Right atrium auricular region (tissue), 2 donors: ENCODE measurements at places on chromosomes 13 and 19.

DNA sequence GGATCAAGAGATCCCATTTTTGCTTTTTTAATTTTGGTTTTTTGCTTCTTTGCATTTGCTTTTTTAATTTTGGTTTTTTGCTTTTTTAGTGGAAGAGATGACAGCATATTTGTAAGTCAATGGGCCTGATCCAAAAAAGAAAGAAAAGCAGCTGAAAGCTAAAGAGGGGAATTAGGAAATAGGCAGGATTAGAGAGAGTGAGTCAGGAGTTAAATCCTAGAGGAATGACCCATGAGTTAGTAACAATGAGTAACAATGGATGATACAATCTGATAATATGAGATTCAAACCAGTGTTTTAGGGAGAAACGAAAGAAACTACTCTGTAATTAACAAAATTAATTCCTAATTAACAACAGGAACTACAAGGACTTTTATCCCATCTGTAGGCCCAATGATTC, 111.2 kb upstream of the SGCG start:
- no peak for DNase-seq

DNA sequence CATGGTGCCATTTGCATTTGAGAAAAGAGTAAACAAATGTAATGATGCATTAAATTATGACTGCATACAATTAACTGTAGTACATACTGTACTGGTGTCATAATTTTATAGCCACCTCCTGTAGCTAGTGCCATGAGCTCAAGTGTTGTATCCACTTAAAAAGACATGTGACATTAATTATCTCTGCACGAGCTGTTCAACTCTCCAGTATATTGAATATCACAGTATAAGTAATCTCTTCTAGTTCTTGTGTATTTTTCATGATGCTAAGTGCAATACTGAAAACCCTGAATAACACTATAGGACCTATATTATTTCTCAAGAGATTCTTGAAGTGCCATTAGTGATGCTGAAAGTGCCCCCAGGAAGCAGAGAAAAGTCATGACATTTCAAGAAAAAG, 387.3 kb downstream of the PCDH17 start:
- no peak for DNase-seq

GRCh38 chr19:38649305-38650171, 2.1 kb downstream of the ACTN4 start:
- no peak for DNase-seq

GRCh38 chr13:110574161-110574560, 12.6 kb upstream of the RAB20 start:
- no peak for DNase-seq

- DNase-seq: peak; percentile 85
Observed at GRCh38 chr13:113997845-113998751, 24.2 kb upstream of the C13orf46 start.

GRCh38 chr19:19404879-19405860, at the start of gene GATAD2A:
Gene GATAD2A (plus strand): TSS chr19:19405675. CDS start chr19:19465346, 59,671 bp downstream.
- DNase-seq: peak; percentile 95
